Stimulated activated CD8-positive, alpha-beta memory T cell treated with anti-CD3 and anti-CD28 coated beads, Interleukin-15, amount 100 ng/mL, for 4 hours (primary cell): ENCODE measurements at places on chromosomes 13 and 19.

- no peak for DNase-seq
These were observed 4.1 kb upstream of the CNOT3 start for GRCh38 chr19:54133312-54133956.

- DNase-seq = no peak
These were observed 12.3 kb downstream of the CLDN10 start for GRCh38 chr13:95564733-95565291.

DNA sequence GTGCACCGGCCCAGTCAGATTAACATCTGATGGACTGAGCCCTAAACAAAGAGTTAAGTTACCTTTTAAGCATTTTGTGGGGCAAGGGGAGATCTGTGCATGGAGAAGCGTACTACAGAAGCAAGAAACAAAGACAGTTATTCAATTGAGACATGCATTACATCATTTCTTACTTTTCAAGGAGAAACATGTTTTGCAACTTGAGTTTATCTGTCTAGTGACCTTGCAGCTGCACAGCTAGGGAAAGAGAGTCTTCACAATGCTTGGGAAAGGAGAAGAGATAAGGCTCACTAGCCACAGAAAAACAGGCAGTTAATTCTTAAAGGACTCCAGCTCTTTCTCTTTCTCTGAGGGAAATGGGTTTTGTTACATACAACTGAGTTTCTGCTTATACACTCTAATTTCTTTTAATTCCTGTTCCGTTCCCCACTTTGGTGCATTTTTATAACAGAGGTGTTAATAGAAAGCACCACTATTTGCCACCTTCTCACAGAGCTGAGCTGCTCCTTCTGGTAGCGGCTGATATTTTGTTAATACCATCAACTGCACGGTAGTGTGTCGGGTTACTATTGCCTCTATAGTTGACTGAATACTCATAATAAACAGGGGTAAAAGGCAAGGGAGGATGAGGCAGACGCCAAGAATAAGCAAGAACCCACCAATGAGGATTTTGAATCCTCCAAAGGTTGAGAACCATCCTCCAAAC is 55.9 kb downstream of the ZNF431 start:
- DNase-seq = no peak

- no peak for DNase-seq
These were observed 18.2 kb upstream of the STK24 start for GRCh38 chr13:98595134-98595533.

GRCh38 chr13:25869941-25870340 is 181.9 kb downstream of the SHISA2 start:
- DNase-seq = no peak

DNA sequence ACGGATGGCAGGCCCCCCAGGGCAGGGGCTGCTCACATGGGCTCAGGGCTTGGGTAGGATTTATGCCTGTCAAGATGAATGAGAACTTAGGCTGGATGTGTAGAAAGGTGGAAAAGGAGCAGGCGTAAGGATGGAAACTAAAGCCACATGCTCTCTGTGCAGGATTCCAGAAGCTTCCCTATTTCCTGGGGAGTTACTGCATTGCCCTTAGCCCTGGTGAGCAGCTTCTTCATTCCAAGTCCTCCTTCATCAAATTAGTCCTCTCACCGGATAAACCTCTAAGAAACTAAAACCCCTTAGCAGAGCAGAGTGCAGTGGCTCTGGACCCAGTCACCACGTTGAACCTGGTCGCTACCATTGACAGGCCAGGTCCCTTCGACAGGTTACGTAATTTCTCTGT is 7.4 kb downstream of the ATP12A start:
- no peak for DNase-seq

GRCh38 chr13:48680756-48681392 is 27.1 kb downstream of the CYSLTR2 start:
- DNase-seq = no peak

GRCh38 chr13:33277946-33278345 is 7.6 kb downstream of the STARD13 start:
- no peak for DNase-seq

DNA sequence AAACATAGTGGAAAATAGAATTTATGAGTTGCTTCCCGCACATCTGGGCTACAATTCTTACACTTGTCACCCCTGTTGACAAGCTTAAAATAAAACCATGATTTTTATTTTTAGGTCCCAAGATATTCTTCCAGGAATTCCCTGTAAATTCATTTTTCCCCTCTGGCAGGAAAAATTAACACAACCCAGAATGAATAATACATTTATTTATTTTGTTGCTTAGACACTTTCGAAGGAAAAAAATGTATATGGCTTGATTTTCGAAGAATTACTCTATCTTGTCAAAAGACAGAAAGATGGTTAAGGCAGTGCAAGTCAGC is 74.4 kb downstream of the LHFPL6 start:
- DNase-seq = no peak

- no peak for DNase-seq
These were observed 13.0 kb downstream of the YIPF2 start for GRCh38 chr19:10915130-10916091.

- DNase-seq = no peak
These were observed 27.3 kb downstream of the LRFN3 start for GRCh38 chr19:35963514-35963913.

DNA sequence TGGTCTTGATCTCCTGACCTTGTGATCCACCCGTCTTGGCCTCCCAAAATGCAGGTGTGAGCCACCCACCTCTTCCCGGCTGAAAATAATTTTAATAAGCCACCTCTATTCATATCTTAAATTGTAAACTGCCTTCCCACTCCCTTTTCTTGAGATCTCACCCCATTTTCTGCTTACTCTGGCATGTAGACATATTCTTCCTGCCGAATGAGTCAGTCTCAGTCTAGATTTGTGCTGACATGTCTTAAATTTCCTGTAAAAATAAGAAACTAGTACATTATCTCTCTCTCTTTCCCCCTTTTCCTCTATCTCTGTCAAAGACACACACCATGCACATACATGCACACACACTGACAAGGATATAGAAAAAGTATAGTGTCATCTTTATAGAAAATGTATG is 60.9 kb downstream of the THSD1 start:
- DNase-seq = no peak

GRCh38 chr13:83765796-83766195 is 116.5 kb downstream of the SLITRK1 start:
- DNase-seq = no peak

DNA sequence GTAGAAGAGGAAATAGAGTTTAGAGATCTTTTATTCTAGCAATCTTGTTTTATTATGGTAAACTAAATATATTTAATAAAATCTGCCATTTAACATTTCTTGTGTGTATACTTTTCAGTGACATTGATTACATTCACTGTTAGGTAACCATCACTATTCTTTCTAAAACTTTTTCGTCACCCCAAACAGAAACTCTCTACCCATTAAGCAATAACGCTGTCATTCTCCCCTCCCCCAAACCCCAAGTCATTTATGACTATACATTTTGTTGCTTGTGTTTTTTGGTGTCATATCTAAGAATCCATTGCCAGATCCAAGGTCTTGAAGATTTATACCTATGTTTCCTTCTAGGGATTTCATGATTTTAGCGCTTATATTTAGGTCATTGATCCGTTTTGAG is 10.6 kb downstream of the URI1 start:
- no peak for DNase-seq

DNA sequence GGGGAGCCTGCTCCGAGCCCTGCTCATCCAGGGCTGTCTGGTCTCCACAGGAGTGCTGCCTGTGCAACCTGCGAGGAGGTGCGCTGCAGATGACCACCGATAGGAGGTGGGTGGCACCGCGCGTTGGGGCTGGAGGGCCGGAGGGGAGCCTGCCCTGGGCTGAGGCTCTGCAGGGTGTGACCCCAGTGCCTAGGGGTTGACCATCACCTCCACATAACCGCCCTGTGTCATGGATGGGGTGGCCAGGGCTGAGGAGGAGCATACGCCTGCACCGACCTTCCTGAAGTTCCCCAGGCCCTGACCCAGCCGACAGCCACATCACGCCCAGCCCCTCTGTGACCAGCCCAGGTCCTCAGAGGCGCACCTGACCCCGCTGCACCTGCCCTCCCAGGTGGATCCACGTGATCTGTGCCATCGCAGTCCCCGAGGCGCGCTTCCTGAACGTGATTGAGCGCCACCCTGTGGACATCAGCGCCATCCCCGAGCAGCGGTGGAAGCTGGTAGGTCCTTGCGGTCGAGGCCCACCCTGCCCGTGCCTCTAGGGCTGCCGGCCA is 168.7 kb downstream of the KDM4B start:
- DNase-seq = no peak

GRCh38 chr13:46025157-46025556 is 27.4 kb downstream of the ZC3H13 start:
- no peak for DNase-seq

DNA sequence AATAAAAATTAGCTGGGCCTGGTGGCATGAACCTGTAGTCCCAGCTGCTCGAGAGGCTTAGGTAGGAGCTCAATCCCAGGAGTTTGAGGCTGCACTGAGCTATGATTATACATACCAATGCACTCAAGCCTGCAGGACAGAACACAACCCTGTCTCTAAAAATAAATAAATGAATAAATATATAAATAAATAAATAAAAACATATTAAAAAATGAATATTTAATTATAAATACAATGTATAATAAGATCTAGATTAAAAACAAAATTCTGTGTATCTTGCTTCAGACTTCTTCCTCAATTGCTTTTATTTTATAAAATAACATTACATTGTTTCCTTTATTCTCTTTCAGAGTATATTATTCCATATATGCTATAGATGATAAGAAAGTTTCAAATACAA is 1964.1 kb downstream of the PCDH9 start:
- DNase-seq = no peak

- DNase-seq = no peak
These were observed 10.9 kb downstream of the SETDB2 start for GRCh38 chr13:49455007-49455398.

GRCh38 chr13:110304256-110304655 is 2.7 kb downstream of the COL4A1 start:
- no peak for DNase-seq

GRCh38 chr13:70874636-70875035 is 766.4 kb upstream of the KLHL1 start:
- no peak for DNase-seq

GRCh38 chr13:93420887-93421286 is 194.3 kb downstream of the GPC6 start:
- no peak for DNase-seq

- DNase-seq = no peak
These were observed 6.5 kb downstream of the KCTD4 start for GRCh38 chr13:45194081-45194939.

DNA sequence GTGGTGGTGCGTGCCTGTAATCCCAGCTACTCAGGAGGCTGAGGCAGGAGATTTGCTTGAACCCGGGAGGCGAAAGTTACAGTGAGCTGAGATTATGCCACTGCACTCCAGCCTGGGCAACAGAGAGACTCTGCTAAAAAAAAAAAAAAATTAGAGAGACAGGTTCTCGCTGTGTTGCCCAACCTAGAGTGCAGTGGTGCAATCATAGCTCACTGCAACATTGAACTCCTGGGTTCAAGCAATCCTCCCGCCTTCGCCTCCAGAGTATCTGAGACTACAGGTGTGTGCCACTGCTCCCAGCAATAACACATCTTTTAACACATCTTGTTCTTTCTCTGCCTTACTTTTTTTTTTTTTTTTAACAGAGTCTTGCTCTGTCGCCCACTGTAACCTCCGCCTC is 32.7 kb downstream of the CLEC17A start:
- no peak for DNase-seq

DNA sequence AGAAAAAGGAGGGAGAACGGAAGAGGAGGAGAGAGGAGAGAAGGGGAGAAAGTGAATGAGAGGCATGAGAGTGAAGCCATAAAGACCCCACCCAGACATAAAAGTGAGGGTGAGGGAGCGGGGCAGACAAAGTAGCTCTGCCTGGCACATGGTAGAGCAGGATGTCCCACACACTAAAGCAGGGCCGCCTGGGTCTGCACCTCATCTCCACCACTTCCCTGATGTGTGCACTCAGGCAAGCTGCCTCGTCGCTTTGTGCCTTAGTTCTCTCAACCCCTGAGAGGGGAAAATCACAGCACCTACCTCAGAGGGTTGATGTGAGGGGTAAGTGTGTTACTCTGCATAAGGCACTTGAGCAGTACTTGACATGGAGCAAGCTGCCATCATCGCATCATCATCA is 488.1 kb downstream of the COG6 start:
- DNase-seq = no peak

- DNase-seq = no peak
These were observed 739.1 kb downstream of the GPC5 start for GRCh38 chr13:92137520-92137919.

GRCh38 chr13:76656056-76656455 is 230.1 kb downstream of the KCTD12 start:
- DNase-seq = no peak

- DNase-seq = no peak
These were observed 5.9 kb downstream of the ANO8 start for GRCh38 chr19:17328517-17329365.

GRCh38 chr13:32829269-32829668 is 187.0 kb upstream of the KL start:
- no peak for DNase-seq

GRCh38 chr13:27168086-27168485 is 3.5 kb downstream of the USP12 start:
- no peak for DNase-seq

DNA sequence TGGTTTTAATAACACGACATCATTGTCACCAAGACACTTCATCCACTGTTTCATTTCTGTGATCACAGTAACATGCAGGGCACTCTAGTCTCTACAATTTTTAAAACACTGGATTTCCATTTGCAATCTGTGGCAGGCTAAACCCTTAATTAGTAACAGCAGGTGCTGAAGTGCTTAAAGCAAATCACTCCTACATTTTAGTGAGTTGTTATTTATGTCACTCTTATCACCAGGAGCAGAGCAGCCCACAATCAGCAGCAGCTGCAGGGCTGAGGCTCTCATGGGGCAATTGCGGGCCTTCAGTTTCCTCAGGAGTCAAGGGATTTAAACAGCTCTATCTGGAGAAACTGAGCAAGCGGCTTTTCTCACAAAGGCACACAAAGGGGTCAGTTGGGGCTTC is 1.6 kb downstream of the SOHLH2 start:
- no peak for DNase-seq

GRCh38 chr19:33758541-33759013 is 38.1 kb upstream of the KCTD15 start:
- DNase-seq = no peak

DNA sequence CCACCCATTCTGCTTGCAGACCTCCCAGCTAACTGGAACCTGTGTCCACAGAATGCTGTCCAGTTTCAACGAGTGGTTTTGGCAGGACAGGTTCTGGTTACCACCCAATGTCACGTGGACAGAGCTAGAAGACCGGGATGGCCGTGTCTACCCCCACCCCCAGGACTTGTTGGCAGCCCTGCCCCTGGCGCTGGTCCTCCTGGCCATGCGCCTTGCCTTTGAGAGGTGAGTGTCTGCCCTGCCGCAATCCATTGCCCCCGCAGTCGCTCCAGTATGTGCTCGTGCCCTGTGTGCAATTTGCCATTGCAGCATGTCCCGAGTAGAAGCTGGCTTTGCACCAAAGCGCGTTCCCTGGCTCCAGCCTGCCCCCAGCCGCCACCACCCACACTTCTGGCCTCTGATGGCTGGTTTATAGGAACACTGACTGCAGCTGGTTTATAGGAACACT is 41.9 kb downstream of the CERS4 start:
- DNase-seq = no peak

- no peak for DNase-seq
These were observed 4.2 kb downstream of the DHX34 start for GRCh38 chr19:47353307-47353712.

GRCh38 chr13:102915393-102915930 is 69.6 kb downstream of the ERCC5 start:
- DNase-seq = no peak
